NCI-H187 (cell line): ENCODE measurements at places on chromosomes 13 and 19.

DNA sequence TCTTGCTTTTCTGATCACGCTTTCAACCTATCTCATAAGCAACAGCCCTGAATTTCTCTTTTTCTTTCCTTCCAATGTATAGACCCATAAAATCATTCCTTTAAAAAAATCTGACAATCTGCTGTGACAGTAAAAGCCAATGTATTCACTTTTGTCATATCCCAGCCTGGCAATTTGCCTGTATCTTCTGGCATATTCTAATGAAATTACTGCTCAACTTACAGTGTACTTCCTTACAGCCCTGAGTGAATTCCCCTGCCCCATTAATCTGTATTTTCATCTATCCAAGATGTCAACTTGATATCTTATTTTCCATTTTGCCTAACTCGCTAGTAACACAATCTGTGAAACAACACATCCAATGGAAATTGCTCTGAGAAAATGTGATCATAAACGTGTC, 18.0 kb upstream of the SERP2 start:
- no peak for DNase-seq

DNA sequence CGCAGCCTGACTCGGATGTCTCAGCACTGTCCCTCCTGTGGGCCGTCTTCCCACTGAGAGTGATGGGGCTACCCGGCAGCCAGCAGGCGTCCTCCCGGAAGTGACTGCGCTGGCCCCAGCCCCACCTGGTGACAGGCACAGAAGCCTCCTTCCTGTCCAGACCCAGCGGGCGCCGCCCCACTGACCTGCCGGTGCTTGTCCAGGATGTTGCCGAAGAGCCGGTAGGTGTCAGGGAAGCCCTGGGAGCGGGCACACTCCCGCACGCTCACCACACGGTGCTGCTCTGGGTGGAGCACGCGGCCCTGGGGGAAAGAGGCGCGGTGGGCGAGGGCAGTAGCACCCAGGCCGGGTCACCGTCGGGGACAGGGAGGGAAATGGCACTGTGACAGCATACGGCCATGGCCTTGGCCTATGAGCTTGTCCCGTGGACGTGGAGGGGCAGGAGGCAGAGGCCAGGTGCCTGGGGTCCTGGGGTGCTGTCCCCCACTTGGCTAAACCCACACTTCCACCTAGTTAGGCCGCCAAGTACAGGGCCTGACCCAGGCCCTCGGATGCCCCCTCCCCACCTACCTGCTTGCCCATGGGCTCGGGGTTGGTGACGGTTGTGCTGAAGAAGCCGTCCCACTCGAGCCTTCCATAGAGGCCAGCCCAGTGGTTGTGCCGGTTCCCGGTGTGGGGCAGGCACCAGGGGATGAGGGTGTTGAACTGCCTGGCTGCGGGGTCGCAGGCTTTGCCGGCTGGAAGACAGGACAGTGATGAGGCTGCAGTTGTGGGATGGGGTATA, 16.0 kb upstream of the EIF3G start:
- no peak for DNase-seq

DNA sequence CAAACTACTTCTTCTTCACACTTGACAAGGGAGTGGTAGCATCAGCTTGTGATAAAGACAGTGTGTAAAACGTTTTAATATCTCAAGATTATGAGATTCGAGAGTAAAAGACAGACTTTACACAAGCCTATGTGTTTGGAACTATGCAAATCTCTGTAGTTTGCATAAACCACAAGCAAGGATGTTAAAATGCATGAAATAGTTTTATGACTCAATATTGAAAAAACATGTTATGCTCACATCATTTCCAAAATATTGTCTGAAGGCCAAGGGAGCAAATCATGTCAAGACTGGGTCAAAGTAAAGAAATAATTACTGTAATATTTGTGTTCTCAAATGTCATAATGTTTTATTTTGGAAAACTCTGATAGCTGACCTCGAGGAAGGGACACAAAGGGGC, 316.8 kb upstream of the KLF12 start:
- no peak for DNase-seq

- DNase-seq: no peak
Observed at GRCh38 chr19:2586196-2586595, 110.3 kb downstream of the GADD45B start.

DNA sequence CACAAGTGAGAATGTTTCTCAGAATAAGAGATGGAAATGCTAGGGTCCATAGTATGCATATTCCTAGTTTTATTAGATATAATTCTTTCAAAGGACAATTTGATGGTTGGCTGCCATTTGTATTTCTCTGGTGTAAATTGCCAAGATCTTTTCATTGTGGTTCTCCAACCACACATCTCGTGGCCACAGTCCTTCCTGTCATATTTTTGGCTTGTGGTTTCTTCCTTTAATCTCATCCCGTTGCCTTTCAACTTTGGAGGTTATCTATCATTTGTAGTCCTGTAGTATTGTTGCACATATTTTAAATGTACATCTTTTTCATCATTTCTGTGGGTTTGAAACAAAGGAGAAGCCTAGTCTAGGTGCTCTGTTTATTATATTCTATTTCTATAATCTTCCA, 61.2 kb downstream of the WASF3 start:
- DNase-seq: no peak
